ENCODE measurements at places on chromosomes 1 and 21.

DNA sequence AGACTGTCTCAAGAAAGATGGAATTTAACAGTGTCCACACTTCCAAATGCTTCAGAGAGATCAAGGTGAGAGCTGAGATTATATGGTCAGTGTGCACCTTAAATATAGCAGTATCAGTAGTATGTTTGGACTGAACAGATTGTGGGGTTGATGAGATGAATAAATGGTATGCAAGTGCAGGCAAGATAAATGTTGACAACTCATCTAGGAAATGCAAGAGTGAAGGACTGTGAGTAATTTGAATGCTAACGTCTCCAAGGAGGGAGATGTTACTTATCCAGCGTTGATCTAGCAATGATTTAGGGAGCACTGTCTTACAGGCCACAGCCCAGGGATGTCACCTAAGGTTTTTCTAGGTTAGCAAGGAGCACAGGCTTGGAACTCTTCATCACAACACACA is 170.7 kb upstream of the GALNT2 start:
- no peak for DNase-seq

DNA sequence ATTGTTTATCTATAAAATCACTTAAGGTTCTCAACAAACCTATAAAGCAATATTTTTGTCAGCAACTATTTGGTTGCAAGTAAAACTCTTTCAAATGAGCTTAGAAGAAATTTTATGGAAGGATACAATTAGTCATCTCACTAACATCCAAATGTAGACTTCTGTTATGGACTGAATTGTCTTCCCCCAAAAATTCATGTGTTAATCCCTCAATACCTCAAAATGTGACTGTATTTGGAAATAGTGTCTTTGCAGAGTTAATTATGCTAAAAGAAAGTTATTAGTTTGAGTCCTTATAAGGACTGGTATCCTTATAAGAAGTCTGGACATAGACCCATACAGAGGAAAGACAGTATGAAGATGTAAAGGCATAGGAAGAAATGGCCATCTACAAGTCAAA is 357.8 kb upstream of the PRMT6 start:
- DNase-seq, result no peak

DNA sequence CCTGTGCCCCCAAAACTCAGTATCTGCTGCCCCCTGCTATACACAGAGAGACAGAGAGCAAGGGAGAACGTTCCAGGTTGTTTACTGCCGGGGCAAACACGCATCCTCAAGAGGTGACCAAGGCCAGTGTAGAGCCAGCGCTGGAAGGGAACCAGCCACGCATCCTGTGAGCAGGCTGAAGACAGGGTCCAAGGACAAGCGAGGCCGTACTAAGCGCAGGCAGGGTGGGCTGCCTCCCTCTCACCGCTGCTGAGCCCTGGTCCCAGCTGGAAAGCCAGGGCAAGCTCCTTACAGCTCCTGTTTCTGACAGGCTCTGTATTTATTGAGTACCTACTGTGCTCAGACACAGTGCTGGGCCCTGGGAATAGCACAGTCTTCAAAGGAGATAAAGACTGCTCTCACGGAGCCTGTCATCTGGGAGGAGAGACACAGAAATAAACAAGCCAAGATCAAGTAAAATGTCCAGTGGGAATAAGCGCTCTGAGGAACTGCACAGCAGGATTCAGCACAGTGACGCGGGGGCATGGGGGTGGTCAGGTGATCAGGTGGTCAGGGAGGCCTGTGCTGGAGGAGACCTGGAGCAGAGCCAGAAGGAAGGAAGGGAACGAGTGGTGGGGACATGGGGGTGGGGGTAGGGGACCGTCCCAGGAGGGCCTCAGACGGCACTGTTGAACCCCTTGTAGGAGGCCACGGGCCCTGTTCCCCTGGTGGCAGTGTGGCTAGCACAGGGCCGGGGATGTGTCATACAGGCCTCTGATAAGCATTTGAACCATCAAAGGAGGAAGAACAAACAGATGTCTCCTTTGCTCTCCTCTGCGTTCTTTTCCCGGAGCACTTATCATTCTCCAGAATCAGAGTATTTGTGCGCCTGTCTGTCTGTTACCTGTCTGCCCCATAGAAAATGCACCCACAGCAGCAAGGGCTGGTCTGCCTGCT is 37.8 kb upstream of the EFHD2 start:
- DNase-seq, result no peak

- no peak for DNase-seq
These were observed 32.7 kb upstream of the GLIS1 start for GRCh38 chr1:53771648-53772047.

Data from GF-D8 (cell line).